ENCODE measurements at places on chromosomes 5 and 9.

- no peak for DNase-seq
Observed at GRCh38 chr5:143401227-143402016, 2.1 kb downstream of the NR3C1 start.

DNA sequence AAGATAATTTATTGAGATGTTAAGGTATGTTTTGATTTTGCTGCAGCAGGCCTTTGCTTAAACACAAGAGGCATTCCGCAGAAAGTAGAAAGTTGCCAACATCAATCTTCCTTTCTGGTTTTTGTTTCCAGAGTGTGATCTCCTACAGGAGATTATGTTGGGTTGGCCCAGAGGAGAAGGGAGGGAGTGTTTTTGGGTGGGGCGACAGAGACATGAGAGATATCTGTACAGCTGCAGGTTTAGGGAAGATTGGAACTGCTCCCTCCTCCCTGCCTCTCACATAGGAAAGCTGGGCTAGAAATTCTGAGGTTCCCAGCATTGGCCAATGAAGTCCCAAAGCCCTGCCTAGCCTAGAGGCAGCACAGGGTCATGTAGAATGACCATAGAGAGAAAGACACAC, 211.0 kb downstream of the CEMIP2 start:
- DNase-seq, result no peak

GRCh38 chr9:33458444-33458843, 11.1 kb upstream of the AQP3 start:
- no peak for DNase-seq

GRCh38 chr5:101338226-101338625, 435.1 kb upstream of the ST8SIA4 start:
- DNase-seq, result no peak

- no peak for DNase-seq
Observed at GRCh38 chr5:73272351-73272750, 99.4 kb downstream of the TMEM174 start.
